ENCODE measurements at places on chromosomes 11 and 22.

DNA sequence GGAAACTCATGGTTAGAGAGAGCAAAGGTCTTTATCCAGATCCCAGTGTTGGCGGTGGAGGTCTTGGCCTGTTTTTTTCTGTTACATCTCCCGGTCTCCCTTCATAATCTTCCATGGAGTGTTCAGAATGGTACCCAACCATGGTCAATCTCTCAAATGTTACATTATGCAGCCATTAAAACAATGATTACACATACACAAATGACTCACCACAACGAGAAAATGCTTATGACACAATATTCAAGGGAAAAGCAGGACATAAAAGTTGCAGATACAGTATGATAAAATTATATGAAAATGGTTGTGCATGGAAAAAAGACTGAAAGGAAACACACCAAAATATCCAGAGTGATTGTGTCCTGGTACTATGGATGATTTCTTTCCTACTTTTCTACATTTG, 17.8 kb upstream of the CSNK1E start:
- no peak for DNase-seq

DNA sequence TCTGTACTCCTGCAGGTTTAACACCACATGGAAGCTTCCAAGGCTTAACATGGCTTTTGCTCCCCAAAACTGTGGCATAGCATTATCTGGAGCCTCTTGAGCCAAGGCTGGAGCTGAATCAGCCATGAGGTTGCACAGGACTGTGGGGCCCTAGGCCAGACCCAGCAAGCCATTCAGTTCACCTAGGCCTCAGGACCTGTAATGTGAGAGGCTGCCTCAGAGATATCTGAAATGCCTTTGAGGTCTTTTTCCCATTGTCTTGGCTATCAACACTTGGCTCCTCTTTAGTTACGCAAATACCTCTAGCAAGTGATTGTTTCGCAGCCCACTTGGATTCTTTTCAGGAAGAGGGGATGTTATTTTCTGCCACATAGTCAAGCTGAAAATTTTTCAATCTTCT, 72.0 kb downstream of the VPREB1 start:
- DNase-seq, result no peak

- DNase-seq, result no peak
These were observed 76.9 kb upstream of the SLC6A5 start for GRCh38 chr11:20522536-20522935.

GRCh38 chr11:12798609-12799011, 124.4 kb downstream of the TEAD1 start:
- DNase-seq, result no peak

- DNase-seq, result no peak
These were observed 49.3 kb upstream of the THY1 start for GRCh38 chr11:119472186-119472855.

Data from NCI-H524 (cell line).